Neuronal stem cell (in vitro differentiated cells): ENCODE measurements at places on chromosomes 2 and 18.

- no peaks in the 10 kb centered on the region for H3K36me3 ChIP-seq
- no peak overlapping the region for H3K27ac ChIP-seq
- H3K4me1 ChIP-seq, result no peaks in the 10 kb centered on the region
- DNase-seq, result peak; percentile 23
- peaks cover 2% of the 10 kb centered on the region for H3K27me3 ChIP-seq
Measured at GRCh38 chr2:1868683-1869141, 124.4 kb upstream of the PXDN start.

- H3K4me3 ChIP-seq, result no peak overlapping the region
- DNase-seq, result no peak
- no peak overlapping the region for H3K27ac ChIP-seq
- no peaks in the 10 kb centered on the region for H3K36me3 ChIP-seq
- no peaks in the 10 kb centered on the region for H3K27me3 ChIP-seq
Measured at GRCh38 chr2:233803292-233803911, 25.3 kb downstream of the MROH2A start.

GRCh38 chr2:205702576-205702975, 20.3 kb downstream of the NRP2 start:
- H3K36me3 ChIP-seq, result no peaks in the 10 kb centered on the region
- no peak overlapping the region for H3K4me3 ChIP-seq
- no peak for DNase-seq
- H3K27me3 ChIP-seq, result no peaks in the 10 kb centered on the region
- no peak overlapping the region for H3K27ac ChIP-seq

DNA sequence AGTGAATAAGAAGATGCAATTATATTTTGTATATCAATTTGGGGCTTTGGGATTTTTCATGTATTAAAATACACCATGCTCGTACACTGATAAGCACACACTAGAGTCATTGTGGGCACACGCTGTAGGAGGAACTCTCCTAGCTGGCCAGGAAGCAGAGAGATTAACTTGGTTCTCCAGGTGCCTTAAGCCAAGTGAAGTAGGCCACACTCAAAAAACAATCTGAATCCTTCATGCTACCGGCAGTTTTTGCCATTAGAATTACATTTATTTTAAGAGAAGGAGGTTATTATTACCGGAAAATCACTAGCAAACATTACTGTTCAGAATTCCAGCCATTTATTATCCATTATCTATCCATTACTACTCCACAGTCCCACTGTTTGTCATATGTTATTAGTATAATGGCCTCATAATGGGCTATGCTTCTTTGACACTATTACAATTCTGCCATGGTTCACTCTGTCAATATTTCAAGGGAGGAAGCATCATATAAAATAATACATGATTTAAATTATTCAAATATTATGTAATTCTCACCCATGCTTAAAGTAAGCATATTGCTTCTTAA, 214.4 kb downstream of the L3MBTL4 start:
- H3K4me3 ChIP-seq, result no peak overlapping the region
- no peak overlapping the region for H3K27ac ChIP-seq
- no peak for DNase-seq
- H3K36me3 ChIP-seq, result no peaks in the 10 kb centered on the region
